HAP-1 (cell line): ENCODE measurements at places on chromosomes 2 and 18.

DNA sequence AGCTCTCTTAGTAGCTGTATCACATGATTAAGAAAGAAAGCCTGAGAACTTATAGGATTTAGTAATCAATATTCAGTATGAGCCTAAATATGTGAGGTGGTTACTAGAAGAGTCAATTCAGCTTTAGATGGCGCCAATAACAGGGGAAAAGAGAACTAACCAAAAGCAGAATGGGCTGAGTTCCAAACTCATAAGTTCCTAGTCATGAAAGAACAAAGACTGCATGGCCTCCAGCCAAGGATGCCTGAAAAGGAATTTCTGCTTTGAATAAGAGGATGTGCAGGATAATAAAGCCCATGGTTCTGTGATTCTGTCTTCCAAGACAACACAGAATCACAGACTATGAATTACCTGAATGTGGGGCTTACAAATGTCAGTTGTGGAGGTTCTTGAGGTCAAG lies 196.5 kb downstream of the SATB2 start:
- peak; percentile 13 for DNase-seq

DNA sequence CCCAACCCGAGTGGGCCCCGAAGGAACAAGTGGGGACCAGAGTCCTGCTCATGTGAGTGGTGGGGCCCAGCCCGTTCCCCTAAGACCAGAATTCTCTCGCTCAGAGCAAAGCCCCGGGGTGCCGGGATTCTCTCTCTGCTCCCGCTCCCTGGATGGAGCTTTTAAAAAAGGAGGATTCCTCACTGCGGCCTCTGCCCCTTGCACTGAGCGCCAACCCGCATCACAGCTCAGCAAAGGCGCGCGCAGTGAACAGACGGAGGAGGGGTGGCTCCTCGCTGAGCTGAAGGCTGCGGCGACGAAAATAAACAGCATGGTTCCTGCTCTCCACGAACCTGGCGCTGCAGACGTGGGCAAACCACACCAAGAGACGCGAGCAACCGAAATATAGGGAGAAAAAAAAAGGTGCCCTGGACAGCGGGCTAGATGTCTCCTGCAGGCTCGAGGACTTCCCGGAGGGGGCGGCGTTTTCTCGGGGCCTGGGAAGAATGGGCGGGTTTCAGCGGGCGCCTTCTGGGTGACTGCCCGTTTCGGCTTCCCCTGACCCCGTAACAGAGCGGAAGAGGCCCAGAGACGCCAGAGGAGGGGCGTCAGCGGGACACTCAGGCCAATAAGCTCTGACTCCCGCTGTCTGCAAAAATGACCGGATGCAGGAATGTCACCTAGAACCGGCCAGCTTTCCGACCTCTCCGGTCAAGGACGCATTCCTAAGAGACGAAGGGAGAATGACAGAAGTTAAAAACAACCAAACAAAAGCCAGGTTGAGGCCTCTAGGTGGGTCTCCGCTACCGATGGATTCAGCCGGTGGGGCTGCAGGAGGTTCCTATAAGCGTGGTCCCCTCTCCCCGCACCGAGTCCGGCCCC lies 819 bp upstream of the KLF11 start:
- no peak for DNase-seq

DNA sequence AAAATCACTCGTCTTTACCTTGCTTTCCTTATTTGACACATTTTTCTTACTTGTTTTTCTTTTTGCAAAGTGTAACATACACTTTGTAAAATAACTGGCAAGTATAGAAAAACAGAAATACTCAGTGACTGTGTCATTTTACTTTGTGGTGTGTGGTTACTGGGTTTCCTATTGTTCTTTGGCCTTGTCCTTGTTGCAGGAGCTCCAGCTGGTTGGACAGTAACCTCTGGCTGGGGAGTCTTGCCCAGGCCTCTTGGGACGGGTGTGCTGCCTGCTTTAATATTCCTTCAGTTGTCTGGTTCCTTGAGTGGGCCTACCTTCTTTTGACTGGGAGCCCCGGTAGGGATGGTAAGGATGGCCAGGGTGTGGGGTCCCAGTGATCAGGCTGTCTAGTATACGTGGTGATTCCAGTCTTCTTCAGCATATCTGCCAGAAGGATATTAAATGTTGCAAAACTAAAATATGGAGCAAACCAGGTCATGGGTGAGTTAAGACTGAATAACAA lies 53.8 kb downstream of the RNF144A start:
- no peak for DNase-seq

- DNase-seq = no peak
Measured at GRCh38 chr2:214138779-214139178, 272.1 kb upstream of the VWC2L start.

DNA sequence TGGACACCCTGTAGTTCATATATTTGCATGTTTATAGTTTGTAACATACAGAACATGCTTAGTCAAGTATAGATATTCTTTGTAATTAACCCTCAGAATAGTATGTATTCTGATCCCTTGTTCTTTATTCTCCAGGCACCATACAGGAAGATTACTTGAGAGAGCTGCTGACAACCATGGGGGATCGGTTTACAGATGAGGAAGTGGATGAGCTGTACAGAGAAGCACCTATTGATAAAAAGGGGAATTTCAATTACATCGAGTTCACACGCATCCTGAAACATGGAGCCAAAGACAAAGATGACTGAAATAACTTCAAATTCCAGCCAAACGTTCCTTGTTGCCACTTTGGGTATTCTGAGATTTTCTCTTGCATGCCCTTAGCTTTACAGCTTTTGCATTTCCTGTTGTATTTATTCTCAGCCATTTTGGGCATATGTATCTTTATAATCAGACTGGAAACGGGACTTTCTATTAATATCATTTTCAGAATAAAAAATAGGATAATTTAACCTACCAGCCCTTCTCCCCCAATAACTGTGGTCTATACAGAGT lies 6.2 kb upstream of the MYL12B start:
- no peak for DNase-seq

GRCh38 chr18:3448838-3449511 lies 997 bp upstream of the TGIF1 start:
- DNase-seq = peak; percentile 39

DNA sequence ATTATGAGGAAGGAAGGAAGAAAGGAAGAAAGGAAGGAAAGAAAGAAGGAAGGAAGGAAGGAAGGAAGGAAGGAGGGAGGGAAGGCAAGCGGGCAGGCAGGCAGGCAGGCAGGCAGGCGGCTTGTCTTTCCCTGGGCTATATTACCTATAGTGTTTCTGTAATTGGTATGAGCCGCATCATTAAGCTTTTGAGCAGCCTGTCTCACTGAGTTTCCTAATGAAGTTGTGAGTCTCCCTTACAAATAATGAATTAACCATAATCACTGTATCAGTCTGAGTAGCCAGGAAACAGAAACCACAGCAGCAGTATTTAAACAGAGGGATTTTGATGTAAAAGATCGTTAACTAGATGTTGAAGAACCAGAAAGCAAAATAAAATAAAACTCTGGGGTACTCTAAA lies 11.8 kb upstream of the SULT1C3 start:
- DNase-seq = no peak

- no peak for DNase-seq
Measured at GRCh38 chr2:190280565-190281350, 38.9 kb downstream of the HIBCH start.

GRCh38 chr2:59217360-59217759 lies 976.2 kb upstream of the FANCL start:
- no peak for DNase-seq

DNA sequence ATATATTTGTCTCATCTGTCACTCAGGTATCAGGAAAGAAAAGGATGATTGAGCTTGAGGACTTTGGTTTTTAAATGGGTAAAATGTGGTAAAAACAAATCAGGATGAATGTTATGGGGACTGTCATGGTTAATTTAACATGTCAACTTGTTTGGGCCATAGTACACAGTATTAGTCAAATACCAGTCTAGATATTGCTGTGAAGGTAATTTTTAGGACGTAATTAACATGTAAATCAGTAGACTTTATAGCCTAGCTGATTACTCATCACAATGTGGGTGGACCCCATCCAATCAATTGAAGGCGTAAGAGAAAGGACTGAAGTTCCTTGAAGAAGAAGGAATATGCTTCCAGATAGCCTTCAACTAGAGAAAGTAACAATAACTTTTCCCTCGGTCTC lies 275.7 kb upstream of the ZNF804A start:
- no peak for DNase-seq

DNA sequence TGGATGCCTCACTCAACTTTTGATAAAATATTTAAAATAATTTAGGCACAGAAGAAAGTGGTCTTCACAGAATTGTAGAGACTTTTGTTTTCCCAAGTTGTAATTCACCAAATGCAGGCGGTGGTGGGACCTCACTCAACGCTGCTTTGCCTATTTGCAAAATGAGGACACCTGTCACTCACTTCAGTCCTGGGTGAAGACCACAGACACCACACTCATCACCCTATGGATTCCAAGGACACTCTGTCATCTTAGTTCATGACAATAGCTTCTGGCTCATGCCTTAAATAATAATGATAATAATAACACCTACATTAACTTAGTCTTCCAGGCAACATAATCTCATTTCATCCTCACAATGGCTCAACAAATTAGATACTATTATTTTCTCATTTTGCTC lies 234.4 kb downstream of the RNF152 start:
- DNase-seq = no peak

GRCh38 chr2:113166187-113166645 lies 7.6 kb upstream of the PSD4 start:
- no peak for DNase-seq

- DNase-seq = no peak
Measured at GRCh38 chr2:171958475-171958874, 36.2 kb downstream of the HAT1 start.

DNA sequence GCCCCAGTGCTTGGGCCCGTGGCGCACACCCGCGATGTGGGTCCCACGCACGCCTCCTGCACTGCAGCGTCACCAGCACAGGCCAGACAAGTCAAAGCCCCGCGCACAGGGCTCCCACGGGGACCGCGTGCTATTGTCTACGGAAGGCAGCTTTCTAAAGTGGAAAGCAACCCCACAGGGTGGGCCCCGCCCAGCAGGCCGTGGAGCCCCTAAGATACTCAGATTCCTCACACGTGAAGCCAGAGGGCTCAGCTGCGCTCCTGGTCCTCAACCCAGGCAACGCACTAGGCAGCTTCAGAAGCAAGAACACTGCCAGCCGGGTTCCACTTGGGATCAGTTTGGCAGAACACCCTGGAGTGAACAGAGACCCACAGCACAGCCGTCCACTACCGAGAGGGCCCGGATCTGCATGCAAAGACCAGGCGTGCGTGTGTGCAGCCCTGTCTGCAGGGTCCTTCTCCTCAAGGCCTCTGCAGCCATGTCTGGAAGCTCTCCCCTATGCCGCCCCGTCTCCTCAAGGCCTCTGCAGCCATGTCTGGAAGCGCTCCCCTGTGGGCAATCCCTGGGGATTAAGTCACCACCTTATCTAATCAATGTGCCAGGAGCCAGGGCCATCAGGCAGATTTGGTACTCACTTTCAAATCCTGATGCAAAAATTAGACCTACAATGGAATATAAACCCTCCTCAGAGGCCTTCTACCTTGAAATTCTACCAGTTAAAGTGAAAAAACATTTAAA lies 231.3 kb downstream of the HDAC4 start:
- DNase-seq = no peak

DNA sequence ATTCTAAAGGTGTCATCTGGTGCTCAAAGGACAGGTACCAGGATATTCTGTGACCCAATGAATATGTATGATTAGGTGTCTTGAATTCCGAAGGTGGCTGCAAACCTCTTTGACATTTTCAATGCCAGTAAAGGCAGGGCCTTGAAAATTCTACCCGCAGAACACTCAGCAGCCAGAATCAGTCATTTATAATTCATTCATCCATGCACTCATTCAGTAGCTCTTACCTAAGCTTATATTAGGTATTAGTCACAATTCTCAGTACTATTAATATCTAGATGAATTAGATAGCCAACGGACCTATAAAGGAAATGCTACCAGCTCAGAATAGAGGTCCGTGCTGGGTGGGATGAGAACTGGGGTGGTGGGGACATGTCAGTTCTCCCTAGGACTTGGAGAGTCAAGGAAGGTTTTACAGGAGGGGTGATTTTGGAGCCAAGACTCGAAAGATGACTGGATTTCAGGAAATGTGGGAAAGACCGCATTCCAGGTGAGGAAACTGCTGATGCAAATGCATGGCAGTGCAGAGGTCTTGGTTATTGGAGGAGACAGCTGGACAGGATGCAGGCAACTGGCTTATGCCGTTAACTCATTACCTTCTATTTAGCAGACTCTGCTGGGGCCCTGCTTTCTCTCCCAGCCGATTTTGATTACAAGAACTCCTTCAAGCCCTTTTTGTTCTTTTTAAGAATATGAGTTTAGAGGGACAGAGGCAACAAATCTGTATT lies 7.2 kb downstream of the TRIB2 start:
- DNase-seq = no peak

DNA sequence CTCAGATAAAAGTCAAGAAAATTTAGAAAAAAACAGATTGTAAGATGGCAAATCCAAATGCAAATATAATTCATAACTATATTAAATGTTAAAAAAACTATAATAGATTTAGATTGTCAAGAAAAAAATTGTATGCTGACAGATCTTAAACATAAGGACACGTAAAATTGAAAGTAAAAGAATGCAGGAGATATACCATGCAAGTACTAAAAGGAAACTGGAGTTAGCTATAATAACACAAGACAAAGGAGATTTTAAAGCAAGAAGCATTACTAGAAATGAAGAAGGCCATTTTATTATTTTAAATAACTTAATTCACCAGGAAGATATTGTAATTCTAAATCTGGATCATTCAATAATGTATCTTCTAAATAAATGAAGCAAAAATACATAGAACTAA lies 48.3 kb downstream of the TTC21B start:
- no peak for DNase-seq

GRCh38 chr2:43934567-43934966 lies 61.2 kb downstream of the LRPPRC start:
- DNase-seq = no peak

DNA sequence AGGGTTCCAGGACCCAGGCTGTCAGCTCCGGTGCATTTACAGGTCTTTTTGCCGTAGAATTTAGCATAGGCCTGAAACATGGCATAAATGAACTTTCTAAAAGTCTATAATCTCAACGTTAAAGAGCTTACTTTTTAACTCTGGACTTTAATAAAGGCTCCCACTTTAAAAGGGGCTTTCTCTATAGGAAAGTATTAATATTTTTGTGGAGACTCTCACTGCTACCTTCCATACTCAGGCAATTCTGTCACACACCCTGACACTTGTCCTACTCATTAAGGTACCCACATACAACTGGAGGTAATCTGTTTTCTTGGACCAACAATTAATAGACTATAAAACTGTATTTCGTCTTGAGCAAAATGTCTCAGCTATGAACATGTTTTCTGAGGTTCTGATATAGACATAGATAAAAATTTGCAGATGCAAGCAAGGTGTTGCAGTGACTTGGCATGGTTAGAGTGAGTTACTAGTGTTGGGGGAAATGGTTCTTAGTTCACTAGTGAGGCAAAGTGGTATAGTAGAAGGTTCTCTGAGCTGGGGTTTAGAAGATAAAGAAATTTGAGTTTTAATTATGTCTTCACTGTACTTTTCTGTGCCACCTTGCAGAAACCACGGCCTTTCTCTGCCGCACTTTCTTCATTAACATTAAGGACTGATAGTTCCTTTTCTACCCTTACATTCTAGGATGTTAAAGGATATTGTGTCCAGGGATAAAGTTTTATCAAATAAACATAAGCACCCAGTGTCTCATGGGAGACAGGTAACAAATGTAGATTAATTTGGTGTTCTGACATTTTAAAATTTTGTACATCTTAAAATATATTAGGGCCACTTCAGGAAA lies 10.8 kb upstream of the NR4A2 start:
- DNase-seq = no peak
